Stimulated activated CD4-positive, alpha-beta T cell treated with anti-CD3 and anti-CD28 coated beads, Interleukin-4, amount 100 ng/mL, for 1 hour (primary cell): ENCODE measurements at places on chromosomes 16 and 17.
A peak's percentile ranks its signal among the peaks of the same experiment; 100 is the strongest.

DNA sequence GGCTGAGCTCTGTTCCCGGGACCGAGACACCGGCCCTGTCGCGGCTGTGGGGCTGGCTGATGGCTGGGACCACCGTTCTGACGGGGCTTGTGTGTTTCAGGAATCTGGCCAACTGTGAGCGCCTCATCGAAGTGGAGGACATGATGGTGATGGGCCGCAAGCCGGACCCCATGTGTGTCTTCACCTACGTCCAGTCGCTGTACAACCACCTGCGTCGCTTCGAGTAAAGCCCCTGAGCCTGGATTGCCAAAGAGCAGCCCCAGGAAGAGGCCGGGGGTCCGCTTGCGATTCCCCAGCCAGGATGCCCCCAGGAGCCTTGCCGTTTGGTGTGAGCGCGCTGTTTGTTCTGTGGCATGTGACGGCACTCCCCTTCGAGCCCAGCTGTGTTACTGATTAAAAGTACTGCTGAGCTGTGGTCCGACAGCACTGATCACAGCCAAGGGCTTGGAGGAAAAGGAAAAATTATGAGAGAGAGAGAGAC lies 23.0 kb downstream of the SMTNL2 start:
- no peak for DNase-seq

GRCh38 chr16:88536971-88537751 lies 33.0 kb upstream of the ZC3H18 start:
- DNase-seq = no peak

GRCh38 chr16:63422715-63423114 lies 1386.5 kb upstream of the CDH8 start:
- DNase-seq = no peak

- DNase-seq = no peak
These were observed 4.3 kb upstream of the POLG2 start for GRCh38 chr17:64500862-64501765.

DNA sequence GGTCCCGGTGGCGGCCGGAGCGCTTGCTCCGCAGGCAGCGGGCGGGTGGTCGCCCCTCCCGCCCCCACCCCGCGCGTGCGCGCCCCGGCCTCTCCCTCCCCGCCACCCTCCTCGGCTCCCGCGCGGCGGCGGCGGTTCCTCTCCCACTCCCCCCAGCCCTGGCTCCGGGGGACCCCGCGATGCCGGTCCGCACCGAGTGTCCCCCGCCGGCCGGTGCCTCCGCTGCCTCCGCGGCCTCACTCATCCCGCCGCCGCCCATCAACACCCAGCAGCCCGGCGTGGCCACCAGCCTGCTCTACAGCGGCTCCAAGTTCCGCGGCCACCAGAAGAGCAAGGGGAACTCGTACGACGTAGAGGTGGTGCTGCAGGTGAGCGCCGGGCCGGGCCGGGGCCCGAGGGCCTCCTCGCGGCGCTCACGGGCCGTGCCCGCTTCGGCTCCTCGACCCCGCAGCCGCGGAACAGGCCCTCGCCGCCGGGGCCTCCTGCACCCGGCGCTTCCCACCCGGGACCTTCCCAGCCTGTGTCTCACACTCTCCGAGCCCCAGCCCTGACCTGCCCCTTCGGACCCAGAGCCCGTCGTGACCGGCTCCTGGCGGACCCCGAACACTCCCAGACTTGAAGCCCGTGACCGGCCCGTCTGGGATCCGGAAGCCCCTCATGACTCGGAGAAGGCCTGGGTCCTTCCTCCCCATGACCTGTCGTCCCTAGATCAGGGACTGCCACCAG lies 490 bp downstream of the GID4 start:
- no peak for DNase-seq

DNA sequence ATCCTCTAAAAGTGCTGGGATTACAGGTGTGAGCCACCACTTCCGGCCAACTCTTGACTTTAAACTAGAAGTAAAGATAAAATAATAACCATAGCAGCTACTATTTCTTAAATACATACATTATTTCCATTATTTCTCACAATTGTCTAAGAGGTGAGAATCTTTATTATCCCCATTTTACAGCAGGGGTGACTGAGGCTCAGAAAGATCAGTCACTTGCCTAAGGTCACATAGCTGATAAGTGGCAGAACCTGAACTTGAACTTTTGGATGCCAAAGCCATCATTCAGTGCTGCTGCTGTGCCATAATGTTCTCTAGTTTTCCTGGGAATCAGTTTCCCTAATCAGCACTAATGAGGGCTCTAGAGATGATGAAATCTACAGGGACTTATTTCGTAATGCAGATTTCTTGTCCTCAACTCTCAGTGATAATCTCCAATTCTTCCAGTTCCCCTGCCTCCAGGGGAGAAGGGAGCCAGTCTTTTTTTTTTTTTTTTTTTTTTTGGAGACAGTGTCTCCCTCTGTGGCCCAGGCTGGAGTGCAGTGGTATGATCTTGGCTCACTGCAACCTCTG lies 25.2 kb upstream of the GPRC5B start:
- DNase-seq = no peak

- DNase-seq = no peak
These were observed 118.0 kb upstream of the PLCG2 start for GRCh38 chr16:81661082-81661481.

DNA sequence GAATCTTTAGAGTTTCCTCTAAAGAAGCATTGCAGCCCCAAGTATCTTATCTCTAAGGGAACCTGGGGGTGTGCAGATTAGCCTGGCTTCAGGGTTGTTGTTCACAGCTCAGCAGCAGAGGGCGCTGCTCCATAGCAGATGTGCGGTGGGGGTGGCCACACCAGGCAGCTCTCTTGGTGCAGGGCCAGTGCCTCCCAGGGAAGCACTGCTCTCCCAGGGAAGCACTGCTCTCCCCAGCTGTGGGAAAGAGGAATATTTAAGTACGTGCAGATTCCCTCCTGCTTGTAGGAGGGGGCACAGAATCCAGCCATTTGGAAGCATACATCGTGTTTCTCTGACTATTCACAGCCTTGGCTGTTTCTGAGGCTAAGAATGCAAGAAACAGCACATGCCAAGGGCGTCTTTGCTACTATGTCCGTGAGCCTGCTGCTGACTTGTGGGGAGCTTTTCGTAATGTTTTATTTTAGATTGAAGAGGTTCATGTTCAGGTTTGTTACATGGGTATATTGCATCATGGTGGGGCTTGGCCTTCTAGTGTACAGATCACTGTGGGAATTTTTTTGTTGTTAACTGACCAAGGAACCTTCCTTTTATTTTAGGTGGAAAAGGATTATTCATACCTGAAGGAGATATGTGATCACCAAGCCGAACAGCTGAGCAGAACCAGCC lies 217.8 kb downstream of the SPECC1 start:
- peak; percentile 82 for DNase-seq

- DNase-seq = no peak
These were observed 99.4 kb downstream of the NPIPB11 start for GRCh38 chr16:29306943-29307597.

DNA sequence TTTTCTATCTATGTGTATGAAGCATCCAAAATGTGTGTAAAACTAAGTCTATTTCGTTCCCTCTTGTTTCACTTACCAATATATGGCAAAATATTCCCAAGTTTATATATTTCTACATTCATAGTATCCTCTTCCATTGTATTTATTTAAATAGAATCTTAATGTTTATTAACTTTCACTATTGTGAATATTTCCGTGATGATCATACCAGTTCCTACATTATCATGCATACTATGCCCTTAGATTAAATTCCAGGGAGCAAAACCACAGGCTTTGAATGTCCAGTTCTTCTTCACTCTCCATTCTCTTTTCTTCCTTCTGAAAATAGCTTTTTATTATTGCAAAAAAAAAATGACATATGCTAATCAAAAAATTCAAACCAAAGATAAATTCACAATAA lies 4.0 kb downstream of the MAP2K6 start:
- DNase-seq = no peak

- no peak for DNase-seq
These were observed 108.1 kb upstream of the ERCC4 start for GRCh38 chr16:13811834-13812233.

GRCh38 chr16:48101069-48101674 lies 54.6 kb downstream of the ABCC12 start:
- DNase-seq = peak; percentile 55

DNA sequence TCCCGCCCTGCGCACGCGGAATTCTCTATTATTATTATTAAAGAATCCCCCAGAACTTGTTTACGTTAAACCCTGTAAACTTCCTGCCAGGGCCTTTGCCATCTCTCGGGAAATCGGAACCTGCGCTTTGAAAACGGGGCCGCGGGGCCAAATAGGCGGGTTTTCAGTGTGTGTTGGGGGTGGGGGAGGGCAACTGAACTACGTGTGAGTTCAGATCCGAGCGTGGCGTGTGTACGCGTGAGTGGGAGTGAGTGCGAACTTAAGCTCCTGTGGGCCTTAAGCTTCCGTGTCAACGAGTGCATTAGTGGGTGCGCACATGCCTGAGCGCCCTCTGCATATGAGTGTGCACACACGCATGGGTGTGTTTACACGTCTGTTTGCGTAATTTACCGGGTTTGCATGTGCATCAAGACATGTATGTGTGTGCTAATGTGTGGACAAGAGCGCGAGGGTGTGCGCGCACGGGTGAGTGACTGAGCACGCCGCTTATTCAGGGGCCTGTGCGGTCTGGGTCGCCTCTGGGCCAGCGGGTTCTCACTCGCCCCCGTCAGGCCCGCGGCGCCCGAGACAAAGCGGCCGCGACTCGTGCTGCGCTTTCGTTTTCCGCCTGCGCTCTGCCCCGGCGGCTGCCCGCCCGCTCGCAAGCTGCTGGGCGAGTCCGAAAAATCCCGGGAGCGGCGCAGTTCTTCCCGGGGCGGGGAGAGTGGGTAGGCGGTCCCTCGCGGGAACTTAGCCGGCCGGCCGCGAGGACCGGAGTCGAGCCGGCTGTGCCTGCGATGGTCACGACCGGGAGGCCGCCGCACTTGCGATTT lies 1.2 kb upstream of the FOXF1 start:
- no peak for DNase-seq

DNA sequence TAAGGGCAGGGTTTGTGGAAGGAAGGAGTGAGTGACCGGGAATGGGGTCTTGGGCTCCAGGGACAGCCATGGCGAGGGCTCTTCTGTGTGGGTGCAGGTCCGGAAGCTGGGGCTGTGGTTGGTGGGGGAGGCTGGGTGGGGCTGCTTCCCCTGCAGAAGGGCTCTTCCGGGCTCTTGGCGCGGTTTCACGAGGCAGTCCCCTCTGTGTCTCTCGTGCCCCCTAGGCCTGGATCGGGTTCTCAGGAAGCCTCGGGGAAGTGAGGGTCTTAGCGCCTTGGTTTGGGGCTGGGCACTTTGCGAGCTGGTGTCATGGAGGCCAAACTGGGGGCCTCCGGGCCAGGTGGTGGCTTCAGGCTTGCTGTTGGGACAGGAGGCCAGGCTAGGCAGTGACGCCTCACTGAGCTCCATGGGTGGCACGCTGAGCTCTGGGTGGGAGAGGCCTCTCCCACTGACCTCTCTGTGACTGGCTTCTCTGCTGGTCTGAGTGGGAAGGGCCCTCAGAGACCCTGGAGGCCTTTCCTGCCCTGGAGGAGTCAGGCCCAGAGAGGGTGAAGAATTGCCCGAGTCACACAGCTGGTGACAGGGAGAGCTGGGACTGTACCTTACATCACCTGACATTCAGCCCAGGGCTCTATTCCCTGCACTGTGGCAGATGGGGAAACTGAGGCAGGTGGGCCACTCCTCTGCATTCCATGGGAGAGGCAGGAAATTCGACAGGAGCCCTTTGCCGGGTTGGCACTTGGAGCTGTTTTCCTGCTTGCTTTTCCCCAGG lies 8.2 kb downstream of the ADCY7 start:
- peak; percentile 50 for DNase-seq

DNA sequence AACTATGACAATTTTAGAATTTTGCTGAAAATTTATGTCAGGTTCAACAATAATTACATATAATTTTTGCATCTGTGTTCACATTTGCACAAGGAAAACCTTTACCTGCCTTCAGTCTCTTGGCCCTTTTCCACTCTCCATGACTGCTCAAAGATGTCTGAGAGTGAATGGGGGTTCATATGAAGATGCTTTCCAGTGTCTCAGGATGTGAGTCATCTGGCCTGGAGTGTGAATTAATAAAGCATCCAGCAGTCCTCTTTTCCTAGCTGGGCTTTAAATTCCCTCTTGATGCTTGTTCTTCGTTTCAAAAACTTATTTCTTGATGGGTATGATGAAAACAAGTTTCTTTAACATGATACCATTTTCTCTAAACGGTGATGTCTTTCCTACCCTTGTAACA lies 99.9 kb downstream of the CDK5R1 start:
- no peak for DNase-seq

GRCh38 chr16:70804734-70805169 lies 3.8 kb upstream of the VAC14 start:
- no peak for DNase-seq

DNA sequence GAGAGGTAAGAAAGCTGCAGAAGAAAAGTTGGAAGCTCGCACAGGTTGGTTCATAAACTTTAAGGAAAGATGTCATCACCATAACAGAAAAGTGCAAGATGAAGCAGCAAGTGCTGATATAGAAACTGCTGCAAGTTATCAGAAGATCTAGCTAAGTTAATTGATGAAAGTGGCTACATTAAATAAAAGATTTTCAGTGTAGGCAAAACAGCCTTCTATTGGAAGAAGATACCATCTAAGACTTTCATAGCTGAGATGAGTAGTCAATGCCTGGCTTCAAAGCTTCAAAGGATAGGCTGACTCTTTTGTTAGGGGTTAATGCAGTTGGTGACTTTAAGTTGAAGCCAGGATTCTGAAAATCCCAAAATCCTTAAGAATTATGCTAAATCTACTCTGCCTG lies 24.0 kb downstream of the CYLD start:
- DNase-seq = no peak

- no peak for DNase-seq
These were observed 314.7 kb downstream of the CDH8 start for GRCh38 chr16:61721544-61721943.

GRCh38 chr17:31202968-31203367 lies 94.1 kb downstream of the OMG start:
- no peak for DNase-seq

DNA sequence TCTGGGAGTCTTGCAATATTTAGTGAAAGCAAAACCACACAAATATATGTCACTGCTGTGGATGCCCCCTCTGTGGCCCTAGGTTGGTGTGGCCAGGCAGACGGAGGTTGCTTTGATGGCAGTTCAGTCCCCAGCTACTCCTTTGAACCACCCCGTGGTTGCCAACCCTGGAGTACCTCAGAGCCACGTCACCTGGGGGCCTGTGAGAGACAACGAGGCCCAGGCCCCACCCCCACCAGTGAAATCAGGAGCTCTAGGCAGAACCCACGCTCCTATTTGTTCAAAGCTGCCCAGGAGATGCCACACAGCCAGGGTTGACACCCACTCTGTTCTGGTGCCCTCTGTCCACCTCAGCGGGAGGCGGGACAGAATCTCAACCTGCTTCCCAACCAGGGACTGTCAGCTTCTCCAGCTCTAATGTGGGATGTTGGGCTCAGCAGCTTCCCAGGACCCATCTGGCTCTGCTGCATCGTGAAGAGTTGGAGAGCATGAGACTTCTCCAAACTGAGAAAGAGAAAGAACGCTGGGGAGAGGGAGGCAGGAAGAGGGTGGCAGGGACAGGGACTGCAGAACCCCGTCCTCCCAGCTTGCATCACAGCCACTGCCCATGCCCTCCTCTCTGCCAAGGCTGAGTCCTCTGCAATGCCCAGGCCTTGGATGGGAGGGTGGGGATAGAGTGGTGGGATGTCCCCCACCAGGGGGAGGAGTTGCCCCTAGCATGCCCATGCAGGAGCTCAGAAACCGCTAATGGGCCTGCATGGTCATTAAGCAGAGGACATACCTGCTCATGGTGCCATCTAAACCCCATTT lies 81.8 kb downstream of the C16orf78 start:
- no peak for DNase-seq

GRCh38 chr16:87964049-87964659 lies 12.9 kb downstream of the BANP start:
- no peak for DNase-seq

- no peak for DNase-seq
These were observed 14.7 kb upstream of the MYO15B start for GRCh38 chr17:75572713-75573539.

GRCh38 chr17:6305613-6306360 lies 129.1 kb downstream of the AIPL1 start:
- no peak for DNase-seq
